ENCODE measurements at places on chromosomes 6 and 20.

DNA sequence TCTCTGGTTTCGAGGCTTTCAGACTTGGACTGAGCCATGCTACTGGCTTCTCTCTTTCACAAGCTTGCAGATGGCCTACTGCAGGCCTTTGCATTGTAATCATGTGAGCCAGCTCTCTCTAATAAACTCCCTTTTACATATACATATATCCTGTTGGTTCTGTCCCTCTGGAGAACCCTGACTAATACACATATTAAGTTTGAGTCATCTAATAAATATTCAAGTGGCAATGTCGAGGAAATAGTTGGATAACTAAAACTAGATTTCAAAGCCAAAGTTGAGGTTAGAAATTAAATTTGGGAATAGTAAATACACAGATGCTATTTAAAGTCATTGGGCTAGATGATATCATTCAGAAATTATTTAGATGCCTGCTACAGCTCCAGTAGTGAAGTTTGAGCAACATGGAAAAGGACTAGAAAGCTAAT, 1343.4 kb downstream of the GRIK2 start:
- no peak for DNase-seq

GRCh38 chr6:41470331-41471063, 75.7 kb upstream of the FOXP4 start:
- DNase-seq: no peak

- DNase-seq: no peak
Measured at GRCh38 chr6:151627689-151628444, 134.1 kb downstream of the CCDC170 start.

DNA sequence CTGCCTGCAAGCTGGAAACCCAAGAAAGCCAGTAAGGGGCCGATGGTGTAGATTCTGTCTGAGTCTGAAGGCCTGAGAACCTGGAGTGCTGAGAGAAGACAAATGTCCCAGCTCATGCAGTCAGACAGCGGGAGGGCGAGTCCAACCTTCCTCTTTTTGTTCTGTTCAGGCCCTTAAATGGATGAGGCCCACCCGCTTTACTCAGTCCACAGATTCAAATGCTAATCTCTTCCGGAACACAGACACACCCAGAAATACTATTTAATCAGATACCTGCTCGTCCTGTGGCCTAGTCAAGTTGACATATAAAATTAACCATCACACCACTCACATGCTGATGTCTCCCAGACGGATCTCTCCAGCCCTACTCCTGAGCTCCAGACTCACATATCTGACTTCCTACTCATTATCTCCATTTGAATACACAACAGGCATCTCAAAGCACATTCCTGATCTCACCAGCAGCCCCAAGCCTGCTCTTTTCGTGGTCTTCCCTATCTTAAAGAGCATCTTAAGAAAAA, 26.7 kb upstream of the SRC start:
- DNase-seq: no peak
